GM04503 (cell line): ENCODE measurements at places on chromosomes 1 and 21.
A peak's percentile ranks its signal among the peaks of the same experiment; 100 is the strongest.

DNA sequence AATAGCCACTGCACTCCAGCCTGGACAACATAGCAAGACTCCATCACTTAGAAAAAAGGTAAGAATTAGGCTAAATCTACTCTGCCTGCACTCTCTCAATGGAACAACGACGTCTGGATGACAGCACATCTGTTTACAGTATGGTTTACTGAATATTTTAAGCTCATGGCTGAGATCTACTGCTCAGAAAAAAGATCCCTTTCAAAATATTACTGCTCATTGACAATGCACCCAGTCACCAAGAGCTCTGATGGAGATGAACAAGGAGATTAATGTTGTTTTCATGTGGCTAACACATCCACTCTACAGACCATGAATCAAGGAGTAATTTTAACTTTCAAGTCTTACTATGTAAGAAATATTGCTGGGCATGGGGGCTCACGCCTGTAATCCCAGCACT lies 58.0 kb downstream of the SLC27A3 start:
- no peak for DNase-seq

- no peak for DNase-seq
Observed at GRCh38 chr1:6065093-6065858, 19.6 kb downstream of the KCNAB2 start.

DNA sequence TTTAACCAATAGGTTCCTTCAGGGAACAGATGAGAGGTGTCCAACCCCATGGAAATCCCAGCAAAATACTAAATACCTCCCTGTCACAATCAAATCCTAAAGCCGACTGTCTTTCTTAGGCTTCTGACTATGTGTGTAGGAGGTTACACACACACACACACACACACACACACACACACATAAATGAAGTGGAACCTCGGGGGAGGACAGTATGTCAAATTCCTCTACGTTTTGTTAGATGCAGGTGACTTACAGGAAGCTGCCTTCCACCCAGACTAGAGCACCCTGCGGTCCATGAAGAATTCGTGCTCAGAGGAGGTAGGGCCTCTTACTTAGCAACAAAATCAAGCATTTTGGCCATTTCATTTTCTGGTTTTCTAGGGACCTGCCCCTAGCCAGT lies 16.4 kb downstream of the RSPH1 start:
- no peak for DNase-seq

GRCh38 chr1:43688594-43689000 lies 18.7 kb upstream of the ST3GAL3 start:
- DNase-seq = peak; percentile 88

GRCh38 chr1:94119796-94120569 lies 965 bp downstream of the ABCA4 start:
- DNase-seq = no peak

DNA sequence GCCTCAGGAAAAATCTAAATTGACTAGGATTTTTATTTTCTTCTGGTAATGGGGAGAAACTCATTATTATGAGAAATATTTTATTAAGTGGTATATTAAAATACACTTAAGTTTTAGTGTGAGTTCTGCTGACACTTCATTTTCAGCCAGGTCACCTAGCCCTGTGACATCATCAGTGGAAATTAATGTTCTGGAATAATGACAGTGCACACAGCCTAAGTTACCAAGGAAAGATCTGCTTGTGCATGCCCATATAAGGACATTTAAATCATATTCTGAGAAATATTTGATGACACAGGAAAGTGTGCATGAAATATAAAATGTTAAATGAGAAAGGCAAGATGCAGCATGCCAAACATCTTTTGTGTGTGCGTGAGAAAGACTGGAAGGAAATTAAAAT lies 102.0 kb downstream of the KIF14 start:
- no peak for DNase-seq

DNA sequence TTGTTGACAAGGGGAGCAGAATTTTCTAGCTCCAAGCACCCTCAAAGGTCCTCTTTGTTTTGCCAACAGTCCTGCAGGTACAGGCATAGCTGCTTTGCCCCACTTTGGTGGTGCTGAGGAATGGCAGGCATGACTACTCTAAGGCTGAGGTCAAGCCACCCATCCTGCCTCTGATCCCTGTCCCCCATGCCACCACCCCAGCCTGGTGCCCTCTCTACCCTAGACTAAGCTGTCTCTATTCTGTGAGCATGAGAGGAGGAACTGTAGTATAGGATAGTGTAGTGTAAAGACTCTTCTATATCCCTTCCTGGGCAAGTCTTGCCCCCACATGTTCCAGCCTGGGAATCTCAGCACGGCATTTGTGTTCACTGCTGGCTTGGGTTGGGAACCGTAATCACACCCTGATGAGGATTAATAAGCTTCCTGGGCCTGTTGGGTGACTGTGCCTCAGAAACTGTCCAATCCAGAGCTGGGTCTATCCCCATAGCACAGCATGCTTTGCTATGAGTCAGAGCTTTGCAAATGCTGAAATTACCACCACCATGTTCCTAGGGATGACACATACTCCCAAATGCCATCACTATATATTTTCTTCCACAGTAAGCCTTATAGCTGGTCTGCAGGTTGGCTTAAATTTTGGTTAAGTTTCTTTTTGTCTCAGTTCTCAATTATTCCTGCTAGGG lies 105.7 kb upstream of the PPP2R5A start:
- DNase-seq = peak; percentile 88

DNA sequence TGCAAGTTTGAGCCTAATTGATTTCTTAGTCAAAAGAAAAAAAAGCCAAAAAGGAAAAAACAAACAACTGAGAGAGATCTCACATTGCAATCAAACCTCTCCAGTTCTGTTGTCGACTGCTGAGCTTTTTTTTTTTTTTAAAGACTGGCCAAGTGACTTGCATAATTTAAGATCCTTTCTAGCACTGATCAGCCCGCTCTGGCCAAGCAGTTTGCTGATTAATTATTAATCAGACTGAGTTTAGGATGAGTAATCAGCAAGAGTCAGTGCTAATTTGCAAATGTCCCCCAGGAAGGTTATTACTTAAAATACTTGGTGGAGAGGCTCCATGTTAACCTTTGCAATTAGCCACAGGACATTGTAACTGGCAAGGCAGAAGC lies 39.3 kb downstream of the HMGB4 start:
- no peak for DNase-seq

GRCh38 chr1:235486321-235486720 lies 17.9 kb downstream of the B3GALNT2 start:
- DNase-seq = no peak

- DNase-seq = no peak
Observed at GRCh38 chr1:61102041-61102440, 19.7 kb downstream of the NFIA start.

DNA sequence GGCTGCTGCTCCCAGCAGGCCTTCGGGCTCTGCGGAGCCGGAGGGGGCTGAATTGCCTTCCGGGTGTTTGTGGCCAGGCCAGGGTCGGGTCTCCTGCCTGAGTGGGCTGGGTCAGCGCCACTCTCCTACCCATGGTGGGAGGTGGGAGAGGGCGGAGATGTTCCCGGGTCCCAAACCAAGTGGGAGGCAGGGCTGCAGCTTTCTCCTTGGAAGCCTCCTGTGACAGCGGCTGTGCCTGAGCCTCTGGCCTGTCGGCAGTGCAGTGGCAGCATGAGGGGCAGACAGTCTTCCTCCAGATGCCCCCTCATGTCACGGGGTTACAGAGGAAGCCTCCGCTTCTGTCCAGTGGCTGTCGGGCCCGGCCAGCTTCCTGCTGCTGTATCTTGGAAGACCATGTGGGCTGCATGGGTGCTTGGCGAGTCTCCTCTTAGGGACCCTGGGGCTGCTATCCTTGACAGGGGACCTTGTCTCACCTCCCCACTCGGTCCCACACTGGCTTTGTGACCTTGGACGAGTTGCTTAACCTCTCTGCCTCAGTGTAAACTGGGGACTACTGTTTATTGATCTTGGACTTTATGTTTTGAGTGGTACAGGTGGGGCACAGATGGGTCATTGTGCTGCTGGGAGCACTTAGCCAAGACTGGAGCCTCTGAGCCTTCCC lies 4.3 kb downstream of the SKI start:
- DNase-seq = no peak

DNA sequence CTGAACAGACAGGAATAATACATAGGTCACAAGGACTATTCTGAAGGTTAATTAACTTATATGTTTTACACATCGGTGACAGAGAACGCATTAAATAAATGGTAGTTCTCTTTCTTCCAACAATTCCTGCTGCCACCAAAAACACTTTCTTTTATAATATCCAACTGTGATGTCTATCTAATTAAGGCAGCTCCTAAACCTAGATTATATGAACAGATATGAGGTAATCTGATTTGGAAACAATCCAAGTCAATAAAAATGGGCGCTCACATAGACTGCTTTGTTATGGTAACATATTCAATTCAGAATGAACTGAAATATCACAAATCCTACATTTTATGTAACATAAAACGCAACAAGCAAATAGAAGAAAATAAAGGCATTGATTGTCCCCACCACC lies 16.0 kb downstream of the CYYR1 start:
- DNase-seq = no peak

GRCh38 chr1:40338745-40339419 lies 21.8 kb upstream of the COL9A2 start:
- DNase-seq = no peak

GRCh38 chr1:28917757-28918118 lies 3.4 kb downstream of the EPB41 start:
- no peak for DNase-seq
